ENCODE measurements at places on chromosomes 11 and 22.
A peak's percentile ranks its signal among the peaks of the same experiment; 100 is the strongest.

- peak; percentile 76 for DNase-seq
Observed at GRCh38 chr11:65425105-65425970, 2.7 kb downstream of the NEAT1 start.

GRCh38 chr11:35178873-35179272 lies 39.9 kb downstream of the CD44 start:
- no peak for DNase-seq

- DNase-seq, result no peak
Observed at GRCh38 chr22:42912059-42912458, 55.0 kb upstream of the ARFGAP3 start.

- DNase-seq, result no peak
Observed at GRCh38 chr11:73509188-73509587, 88.7 kb downstream of the FAM168A start.

GRCh38 chr11:1499899-1500298 lies 13.3 kb upstream of the MOB2 start:
- no peak for DNase-seq

- no peak for DNase-seq
Observed at GRCh38 chr22:27857443-27857842, 55.9 kb upstream of the MN1 start.

GRCh38 chr11:32722255-32722654 lies 72.2 kb downstream of the CCDC73 start:
- DNase-seq, result no peak

DNA sequence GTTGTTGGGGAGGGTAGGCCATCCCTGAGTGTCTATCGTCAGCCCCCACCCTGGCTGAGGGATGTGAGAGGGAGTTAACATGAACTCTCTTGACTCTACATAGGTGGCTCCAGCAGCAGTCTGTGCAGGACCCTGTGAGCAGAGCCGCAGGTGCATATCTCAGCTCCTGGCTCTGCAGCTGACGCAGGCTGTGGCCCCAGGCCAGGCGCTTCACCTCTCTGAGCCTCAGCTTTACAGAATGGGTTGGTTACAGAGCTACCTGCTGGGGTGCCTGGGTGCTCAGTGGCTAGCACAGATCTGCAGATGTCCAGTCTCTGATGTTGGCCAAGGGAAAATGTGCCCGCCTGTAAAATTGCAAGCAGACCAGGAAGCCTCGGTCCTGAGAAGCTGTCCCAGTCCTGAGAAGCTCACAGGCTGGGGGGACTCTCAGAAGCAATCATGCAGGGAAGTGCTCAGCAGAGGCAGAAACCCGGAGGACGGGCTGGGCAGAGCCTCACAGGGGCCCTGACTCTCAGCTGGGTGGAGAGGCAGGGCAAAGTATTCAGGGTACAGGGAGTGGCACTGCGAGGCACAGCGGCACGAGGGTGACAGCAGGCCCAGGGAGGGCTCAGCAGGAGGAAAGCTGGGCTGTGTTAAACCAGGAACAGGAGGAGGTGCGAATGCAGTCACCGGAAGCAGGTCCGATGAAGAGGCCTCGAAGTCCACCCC lies 15.9 kb upstream of the LRP5 start:
- no peak for DNase-seq

DNA sequence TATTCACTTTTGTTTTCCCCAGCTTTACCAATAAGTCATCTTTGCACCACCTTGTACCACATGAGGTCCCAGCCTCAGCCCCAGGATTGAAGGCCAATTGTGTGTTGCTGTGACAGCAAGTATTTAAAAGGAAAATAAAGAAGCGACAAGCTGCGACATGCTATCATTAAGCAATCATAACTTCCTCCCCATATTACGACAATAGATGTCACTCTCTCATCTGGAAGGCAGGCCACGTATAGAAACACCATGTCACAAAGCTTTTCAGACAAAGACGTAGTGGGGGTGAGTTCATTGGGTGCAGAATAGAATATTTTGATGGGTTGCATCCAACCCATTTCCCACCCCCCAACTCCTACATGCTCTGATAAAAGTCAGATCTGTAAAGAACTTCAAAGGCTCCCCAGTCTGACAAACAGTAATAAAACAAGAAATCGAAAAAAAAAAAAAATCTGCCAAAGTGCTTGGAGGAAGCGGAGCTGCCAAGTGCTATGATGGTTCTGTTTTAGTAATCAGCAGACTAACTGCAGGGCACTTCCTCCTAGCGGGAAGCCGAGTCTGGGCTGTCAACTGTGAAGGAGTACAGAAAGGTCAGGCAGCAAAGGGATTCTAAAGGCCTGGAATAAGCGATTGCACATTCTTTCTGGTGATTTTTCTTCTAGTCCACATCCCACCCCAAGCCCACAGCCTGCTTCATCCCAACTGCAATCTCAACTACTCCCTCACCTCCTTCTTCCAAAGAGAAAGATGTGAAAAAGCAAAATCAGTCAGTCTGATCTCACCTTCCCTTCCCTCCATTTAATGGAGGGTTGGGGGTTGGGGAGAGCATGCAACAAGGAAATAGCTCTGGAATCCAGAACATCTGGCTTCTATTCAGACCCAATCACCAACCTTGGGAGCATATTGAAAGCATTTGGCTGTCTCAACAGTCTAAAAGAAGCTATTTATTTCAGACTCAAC lies 131.4 kb upstream of the UBASH3B start:
- DNase-seq, result no peak

DNA sequence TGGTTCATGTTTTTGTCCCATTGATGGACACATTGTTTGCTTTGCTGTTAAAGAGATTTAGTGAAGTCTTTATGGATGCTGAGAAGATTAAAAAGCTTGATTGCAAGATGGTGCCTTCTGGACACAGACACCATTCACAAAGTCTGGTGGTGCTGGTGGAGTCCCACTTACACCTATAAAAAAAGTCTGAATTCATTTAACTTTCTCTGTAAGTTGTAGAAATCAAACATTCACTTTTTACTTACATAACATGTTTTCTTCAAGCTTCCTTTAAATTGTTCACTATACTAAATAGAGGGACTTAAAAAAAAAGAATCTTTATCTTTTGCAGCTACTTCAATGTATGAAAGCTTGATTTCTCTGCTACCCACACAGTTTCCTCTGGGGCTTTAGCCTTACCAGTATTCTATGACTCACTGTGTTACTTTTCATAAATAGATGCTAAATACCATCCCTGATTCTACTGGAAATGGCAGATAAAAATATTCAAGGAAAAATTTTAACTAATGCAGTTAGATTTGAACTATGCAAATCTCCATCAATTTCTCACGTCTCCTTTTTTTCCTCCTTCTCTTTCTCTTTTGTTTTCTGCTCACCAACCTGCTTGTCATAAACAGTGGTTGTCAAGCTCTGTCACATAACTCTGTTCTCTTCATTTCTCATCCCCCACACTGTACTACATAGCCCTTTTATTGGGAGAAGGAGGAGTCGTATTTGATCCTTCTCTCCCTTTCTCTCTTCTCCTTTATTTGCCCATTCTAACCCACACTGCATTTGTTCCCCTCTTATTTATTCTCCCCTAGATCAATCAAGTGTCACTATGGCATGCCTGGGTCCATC lies 89.7 kb downstream of the FAM76B start:
- no peak for DNase-seq

DNA sequence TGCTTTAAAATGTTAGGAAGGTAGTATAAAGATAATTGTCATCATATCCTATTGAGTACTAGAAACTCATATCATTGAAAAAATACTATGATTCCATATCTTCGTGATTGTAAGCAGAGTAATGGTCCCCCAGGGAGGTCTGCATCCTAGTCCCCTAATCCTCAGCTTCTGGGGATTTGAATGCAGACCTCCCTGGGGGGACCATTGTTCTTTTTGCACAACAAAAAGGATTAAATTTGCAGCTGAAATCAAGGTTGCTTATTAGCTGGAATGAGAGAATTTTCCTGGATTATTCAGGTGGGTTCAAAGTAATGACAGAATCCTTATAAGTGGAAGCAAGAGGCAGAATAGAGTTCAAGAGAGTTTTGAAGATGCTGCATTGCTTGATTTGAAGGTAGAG lies 26.1 kb upstream of the MS4A6A start:
- no peak for DNase-seq

DNA sequence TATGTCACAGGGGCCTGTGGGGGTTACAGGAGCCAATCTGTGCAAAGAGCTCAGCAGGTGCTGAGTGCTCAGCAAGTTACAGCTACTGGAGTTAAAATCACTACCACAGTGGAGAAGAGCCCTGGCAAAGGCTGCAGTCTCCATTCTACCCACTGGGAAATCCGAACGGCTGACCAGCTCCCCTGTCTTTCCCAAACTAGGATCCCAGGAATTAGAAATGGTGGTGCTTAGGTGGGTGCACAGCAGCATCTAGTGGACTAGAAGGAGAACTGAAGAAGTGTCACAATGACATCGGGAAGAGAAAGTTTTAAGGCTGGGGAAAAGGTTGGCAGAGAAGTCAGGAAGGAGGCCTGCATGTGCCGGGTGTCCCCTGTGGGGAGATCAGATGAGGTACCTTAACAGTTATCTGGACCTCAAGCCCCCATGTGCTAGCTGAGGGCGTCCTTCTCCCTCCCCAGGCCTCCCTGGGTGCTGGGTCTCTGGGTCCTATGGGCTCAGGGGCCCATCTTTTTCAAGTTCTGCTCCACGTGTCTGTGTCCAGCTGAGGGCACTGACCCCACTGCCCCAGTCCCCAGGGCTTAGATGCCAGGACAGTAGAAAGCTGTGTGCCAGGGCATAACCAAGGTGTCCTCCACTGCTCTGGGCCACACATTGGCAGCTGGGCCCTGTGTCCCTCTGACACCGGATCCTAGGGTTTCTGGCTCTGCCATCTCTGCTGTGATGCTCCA lies 1.9 kb downstream of the PIWIL3 start:
- DNase-seq, result no peak

- DNase-seq, result no peak
Observed at GRCh38 chr11:111652184-111652583, 49.9 kb downstream of the SIK2 start.

GRCh38 chr11:15745266-15745665 lies 611.1 kb downstream of the SOX6 start:
- DNase-seq, result no peak

DNA sequence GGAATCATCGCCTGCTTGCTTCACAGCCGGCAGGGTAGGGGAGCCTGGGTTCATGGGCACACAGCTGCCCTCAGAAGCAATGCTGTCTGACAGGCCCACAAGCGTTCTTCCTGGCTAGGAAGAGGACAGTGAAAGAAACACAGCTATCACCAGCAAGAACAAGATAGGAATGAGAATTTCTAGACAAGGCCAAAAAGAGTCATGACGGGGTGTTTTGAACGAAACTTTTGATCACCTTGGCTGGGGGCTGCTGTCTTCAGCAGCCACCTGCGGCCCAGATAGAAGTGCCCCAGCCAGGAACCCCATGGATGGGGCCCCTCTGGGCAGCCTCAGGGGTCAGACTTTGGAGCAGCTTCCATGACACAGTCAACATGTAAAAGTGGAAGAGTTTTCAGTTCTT lies 41.8 kb downstream of the GAB4 start:
- no peak for DNase-seq

- no peak for DNase-seq
Observed at GRCh38 chr22:49659924-49660315, 167.8 kb downstream of the BRD1 start.

- no peak for DNase-seq
Observed at GRCh38 chr22:45507798-45508197, 5.1 kb downstream of the FBLN1 start.

- no peak for DNase-seq
Observed at GRCh38 chr11:92854952-92855351, 114.5 kb upstream of the MTNR1B start.

- no peak for DNase-seq
Observed at GRCh38 chr11:123219066-123219690, 24.1 kb upstream of the CLMP start.

- DNase-seq, result no peak
Observed at GRCh38 chr11:41921746-41922390, 462.4 kb upstream of the LRRC4C start.

GRCh38 chr11:77086521-77087472 lies 15.8 kb upstream of the OMP start:
- DNase-seq, result no peak

- DNase-seq, result no peak
Observed at GRCh38 chr22:47164514-47165337, 402.3 kb downstream of the TBC1D22A start.
